NCI-H2081 (cell line): ENCODE measurements at places on chromosomes 3 and 15.

GRCh38 chr3:38254872-38255271, 10.7 kb upstream of the SLC22A13 start:
- no peak for DNase-seq

DNA sequence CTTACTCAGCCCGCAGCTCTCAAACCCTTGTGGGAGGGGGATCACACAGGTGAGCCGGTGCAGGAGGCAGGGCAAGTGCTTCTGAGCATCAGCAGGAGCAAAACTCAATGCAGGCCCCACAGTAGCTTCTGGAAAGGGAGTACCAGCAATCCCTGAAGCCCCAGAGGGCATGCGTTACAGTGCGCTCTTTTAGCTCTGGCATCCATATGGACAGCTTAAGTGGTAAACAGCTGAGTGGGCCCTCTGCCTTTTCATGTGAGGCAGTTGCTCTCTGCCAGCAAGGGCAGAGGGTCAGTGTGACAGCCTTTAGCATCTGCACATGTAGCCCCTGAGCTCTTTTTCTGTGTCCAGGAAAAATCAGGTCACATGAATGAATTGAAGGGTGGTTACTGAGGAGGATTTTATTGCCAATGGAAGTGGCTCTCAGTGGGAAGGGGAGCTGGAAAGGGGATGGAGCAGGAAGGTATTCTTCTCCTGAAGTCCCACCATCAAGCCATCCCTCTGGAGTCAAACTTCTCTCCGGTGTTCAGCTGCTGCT, 464.3 kb upstream of the THRB start:
- DNase-seq = no peak

- no peak for DNase-seq
Measured at GRCh38 chr3:131701153-131701770, 198.5 kb upstream of the MRPL3 start.

DNA sequence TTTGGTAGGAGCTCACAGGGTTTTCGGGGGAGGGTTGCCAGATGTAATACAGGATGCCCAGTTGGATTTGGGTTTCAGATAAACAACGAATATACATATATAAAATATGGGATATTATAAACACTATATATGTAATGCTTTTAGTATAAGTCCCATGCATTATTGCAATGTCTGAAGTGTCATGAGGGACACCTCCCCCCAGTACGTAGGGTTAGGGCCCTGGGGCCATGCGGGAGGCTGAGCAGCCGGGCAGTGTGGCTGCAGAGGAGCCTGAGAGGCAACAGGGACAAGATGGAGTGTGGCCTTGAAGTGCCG, 148.9 kb downstream of the SMAD6 start:
- no peak for DNase-seq
